ENCODE measurements at places on chromosomes 12 and 14. TPM values are rescaled to one million over a fixed set of nuclear protein-coding genes. Genes with fewer than 3 reads are reported as not detected.

DNA sequence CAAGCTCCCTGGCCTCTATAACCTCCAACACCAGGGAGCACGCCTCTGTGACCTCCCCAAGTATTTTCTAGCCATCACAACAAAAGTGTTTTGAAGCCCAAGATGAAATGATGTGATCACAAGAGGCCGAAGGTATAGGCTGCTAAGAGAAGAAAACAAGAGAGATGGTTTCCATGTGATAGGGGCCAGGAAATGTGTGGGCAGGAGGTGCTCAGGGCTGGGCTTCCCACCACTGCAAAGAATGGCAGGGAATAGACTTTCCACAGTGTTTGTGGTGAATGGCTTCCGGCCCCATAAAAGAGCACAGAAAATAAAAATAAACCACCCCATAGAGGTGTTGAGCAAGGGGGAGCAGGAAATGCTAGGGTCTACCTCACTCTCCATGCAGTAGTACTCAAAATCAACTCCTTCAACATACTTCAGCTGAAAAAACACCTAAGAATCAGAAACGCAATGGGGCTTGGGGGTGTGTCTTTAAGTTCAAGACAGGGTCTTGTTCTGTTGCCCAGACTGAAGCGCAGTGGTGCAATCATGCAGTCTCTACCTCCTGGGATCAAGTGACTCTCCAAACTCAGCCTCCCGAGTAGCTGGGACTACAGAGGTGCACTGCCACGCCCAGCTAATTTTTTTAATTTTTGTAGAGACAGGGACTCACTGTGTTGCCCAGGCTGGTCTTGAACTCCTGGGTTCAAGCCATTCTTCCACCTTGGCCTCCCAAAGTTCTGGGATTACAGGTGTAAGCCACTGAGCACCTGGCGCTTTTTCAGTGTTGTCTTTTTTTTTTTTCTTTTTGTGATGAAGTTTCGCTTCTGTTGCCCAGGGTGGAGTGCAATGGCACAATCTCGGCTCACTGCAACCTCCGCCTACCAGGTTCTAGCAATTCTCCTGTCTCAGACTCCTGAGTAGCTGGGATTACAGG lies 27.1 kb downstream of the DAD1 start:
- peak overlapping the region; percentile 98 for H3K27ac ChIP-seq
- no peaks in the 10 kb centered on the region for H3K27me3 ChIP-seq
- peak overlapping the region; percentile 71 for H3K4me3 ChIP-seq
- H3K36me3 ChIP-seq = peaks cover 42% of the 10 kb centered on the region
- peaks cover 86% of the 10 kb centered on the region for H3K4me1 ChIP-seq

- H3K36me3 ChIP-seq = no peaks in the 10 kb centered on the region
- no peaks in the 10 kb centered on the region for H3K4me1 ChIP-seq
Observed at GRCh38 chr14:90522571-90523191, 125.9 kb downstream of the CALM1 start.

TOMM20L gene
- total RNA-seq = not detected

DNA sequence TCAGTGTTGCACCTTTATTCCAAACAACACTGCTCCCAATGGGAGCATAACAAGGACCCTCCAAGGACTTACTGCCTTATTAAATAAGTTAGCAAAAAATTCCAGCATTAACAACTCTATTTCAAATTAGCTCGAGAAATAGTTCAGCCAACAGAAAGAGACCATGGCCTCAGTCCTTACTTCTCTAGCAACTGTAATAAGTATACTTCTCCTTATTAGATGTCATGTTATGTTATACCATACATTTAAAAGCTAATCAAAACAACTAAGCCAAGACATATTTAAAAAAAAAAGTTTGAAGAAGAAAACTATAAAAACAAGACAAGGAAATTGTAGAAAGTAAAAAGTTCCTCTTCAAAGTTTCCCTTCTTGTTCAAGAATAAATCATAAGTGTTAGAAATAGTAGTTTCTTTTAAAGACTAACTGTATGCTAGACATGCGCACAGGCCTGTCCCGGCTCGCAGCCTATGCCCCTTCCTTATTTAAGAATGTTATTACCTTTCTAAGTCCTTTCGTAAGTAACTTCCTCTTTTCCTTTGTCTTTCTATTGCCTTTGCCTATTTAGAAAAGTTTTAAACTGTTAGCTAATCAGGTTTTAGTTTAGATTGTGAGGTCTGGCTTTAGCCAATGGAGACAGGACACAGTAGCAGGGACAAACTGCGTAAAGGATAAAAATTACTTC lies 68.6 kb downstream of the RESF1 start:
- peaks cover 17% of the 10 kb centered on the region for H3K4me1 ChIP-seq
- DNase-seq = no peak
- H3K36me3 ChIP-seq = peaks cover 11% of the 10 kb centered on the region

DNA sequence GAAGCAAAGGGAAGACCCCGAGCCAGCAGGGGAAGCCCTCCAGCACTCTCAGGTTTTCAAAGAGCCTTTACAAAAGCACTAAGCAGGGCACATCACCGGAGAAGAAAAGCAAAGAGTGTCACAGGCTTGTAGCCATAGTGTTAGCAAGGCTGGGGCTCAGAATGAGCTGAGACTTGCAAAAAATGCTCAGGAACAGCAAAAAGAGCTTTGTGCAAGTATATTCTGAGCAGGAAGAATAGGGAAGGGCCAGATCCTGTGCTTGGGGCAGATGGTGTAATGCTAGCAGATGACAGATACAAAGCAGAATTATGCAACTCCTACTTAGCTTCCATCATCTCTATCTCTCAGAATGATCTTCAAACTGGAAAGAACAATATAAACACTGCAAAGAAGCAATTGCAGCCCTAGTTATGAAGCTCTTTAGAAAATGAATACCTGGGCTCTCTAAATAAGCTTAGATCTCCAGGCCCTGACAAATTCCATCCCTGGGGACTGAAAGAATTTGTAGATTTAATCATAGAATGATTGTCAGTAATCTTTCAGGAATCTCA lies 23.7 kb upstream of the PARP11 start:
- H3K27ac ChIP-seq = peak overlapping the region; percentile 88
- no peaks in the 10 kb centered on the region for H3K36me3 ChIP-seq
- H3K4me1 ChIP-seq = peaks cover 35% of the 10 kb centered on the region
- H3K27me3 ChIP-seq = no peaks in the 10 kb centered on the region

DNA sequence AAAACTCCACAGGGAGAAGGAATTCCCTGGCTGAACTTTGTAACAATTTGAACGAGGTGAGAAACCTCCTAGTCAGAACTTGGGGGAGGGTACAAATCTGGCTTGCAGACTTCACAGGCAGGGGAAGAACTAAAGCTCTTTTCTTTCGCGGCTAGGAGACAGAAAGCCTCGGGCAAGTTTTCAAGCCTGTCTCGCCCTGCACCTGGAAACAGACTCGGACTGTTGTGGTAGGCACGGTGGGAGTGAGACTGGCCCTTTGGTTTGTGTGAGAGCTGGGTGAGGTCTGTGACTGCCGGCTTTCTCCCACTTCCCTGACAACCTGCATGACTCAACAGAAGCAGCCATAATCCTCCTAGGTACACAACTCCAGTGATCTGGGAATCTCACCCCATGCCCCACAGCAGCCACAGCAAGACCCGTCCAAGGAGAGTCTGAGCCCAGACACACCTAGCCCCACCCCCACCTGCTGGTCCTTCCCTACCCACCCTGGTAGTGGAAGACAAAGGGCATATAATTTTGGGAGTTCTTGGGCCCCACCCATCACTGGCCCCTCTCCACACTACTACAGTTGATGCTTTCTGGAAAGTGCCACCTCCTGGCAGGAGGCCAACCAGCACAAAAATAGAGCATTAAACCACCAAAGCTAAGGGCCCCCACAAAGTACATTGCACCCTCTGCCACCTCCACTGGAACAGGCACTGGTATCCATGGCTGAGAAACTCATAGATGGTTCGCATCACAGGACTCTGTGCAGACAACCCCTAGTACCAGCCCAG lies 102.7 kb upstream of the ST8SIA1 start:
- no peak for DNase-seq
- H3K27ac ChIP-seq = no peak overlapping the region
- H3K4me1 ChIP-seq = peaks cover 4% of the 10 kb centered on the region

DNA sequence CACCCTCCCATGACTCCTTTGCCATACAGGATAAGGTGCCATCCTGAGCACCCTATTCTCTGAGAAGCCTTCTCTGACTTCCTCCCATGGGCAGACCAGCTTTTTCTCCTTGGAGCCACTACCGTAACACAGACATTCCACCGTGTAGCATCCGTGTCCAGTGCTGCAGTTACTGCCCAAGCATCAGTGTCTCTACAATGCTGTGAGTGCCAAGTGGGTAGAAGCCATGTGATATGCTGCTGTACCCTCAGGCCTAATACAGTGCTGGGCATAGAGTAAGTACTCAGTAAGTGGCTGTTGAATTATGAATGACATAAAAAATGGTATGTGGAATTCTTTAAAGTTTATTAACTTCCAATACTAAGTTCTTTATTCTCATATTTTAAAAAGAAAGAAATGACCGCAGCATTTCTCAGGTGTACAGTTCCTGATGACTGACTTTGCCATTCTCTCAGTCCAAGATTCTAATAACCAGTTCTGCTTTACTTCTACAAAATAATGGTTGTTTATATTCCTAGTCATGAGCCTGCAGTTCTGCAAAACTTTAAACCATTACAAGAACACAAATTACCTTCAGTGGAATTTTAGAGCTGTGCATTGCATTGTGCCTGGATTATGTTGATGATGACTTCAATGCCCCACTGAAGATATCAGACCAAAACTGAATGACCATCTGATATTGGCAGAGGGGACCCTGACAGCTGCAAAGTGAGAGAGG lies 118.7 kb downstream of the RPAP3 start:
- peaks cover 1% of the 10 kb centered on the region for H3K4me1 ChIP-seq
- no peaks in the 10 kb centered on the region for H3K36me3 ChIP-seq
- H3K27ac ChIP-seq = no peak overlapping the region
- peaks cover 1% of the 10 kb centered on the region for H3K27me3 ChIP-seq
- no peak overlapping the region for H3K4me3 ChIP-seq

GRCh38 chr12:16021676-16022075 lies 110.5 kb downstream of the DERA start:
- H3K27me3 ChIP-seq = no peaks in the 10 kb centered on the region
- H3K4me1 ChIP-seq = no peaks in the 10 kb centered on the region
- H3K27ac ChIP-seq = no peak overlapping the region
- peaks cover 13% of the 10 kb centered on the region for H3K36me3 ChIP-seq
- DNase-seq = no peak

GRCh38 chr12:115799610-115800009 lies 477.9 kb downstream of the MED13L start:
- H3K4me3 ChIP-seq = no peak overlapping the region
- H3K4me1 ChIP-seq = no peaks in the 10 kb centered on the region
- no peak overlapping the region for H3K27ac ChIP-seq
- H3K36me3 ChIP-seq = no peaks in the 10 kb centered on the region

DNA sequence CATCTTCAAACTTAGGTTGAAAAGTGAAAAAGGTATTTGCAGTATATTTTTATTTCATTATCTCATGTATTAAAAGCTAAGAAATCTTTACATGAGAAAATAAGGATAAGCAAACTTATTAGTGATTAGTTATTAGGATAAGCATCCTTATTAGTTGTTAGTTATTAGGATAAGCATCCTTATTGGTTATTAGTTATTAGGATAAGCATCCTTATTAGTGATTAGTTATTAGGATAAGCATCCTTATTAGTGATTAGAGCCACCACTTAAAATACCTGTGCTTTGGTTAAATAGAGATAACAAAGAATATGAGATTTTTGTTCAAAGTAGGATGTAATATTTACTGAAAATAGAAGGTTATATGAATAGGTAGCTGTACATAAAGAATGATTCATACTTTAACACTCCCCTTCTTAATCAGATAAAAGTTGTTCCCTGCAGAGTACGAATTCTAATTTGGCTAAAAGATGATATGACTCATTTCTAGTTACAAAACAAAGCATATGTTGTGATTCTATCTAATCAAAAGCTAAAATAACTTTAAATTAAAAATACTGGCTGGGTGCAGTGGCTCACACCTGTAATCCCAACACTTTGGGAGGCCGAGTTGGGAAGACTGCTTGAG lies 56.4 kb downstream of the KDM5A start:
- H3K27me3 ChIP-seq = no peaks in the 10 kb centered on the region
- H3K36me3 ChIP-seq = peaks cover 64% of the 10 kb centered on the region
- H3K4me1 ChIP-seq = peaks cover 13% of the 10 kb centered on the region
- DNase-seq = no peak
- H3K27ac ChIP-seq = no peak overlapping the region
- H3K4me3 ChIP-seq = no peak overlapping the region

- H3K4me1 ChIP-seq = peaks cover 20% of the 10 kb centered on the region
- no peak overlapping the region for H3K27ac ChIP-seq
- H3K4me3 ChIP-seq = no peak overlapping the region
- H3K27me3 ChIP-seq = peaks cover 10% of the 10 kb centered on the region
- DNase-seq = no peak
Observed at GRCh38 chr14:52026901-52027300, 37.6 kb downstream of the RTRAF start.

DNA sequence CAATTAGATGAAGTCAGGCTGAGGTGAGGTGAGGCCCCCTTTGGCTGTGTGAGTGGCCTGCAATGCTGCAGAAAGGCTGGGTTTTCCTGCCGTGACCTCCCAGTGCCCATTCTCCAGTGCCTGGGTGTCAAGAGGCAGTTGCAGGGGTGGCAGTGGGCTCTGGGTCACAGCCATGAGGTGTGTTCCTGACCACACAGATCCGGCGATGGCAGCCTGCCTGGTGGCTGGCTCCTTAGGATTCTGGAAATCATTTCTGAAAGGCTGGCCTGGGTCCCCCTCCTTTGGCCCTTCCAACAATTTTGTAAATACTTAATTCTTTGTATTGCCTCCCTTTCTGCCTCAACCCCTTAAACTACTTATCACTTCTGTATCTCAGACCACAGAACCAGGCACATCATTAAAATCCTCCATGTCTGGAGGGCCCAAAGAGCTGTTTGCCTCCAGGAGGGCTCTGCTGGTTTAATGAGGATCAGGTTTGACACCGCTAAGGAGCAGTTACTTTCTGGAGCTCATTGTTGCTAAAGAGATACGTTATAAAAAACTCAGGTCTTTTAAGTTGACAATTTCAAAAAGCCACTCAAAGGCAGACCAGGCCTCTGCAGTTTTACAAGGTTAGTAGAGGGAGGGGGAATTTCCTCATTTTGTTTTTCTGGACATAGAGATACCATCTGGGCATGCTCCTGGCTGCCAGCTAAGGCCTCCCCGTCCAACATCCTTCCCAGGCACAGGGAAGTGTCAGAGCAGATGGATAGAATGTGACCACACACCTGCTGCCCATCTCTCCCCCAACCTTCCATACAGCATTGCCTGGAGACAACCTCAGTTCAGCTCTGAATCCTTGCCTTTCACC lies 204.4 kb downstream of the FOXN3 start:
- H3K4me1 ChIP-seq = peaks cover 1% of the 10 kb centered on the region
- H3K36me3 ChIP-seq = peaks cover 21% of the 10 kb centered on the region
- H3K27me3 ChIP-seq = no peaks in the 10 kb centered on the region
- H3K4me3 ChIP-seq = no peak overlapping the region
- H3K27ac ChIP-seq = no peak overlapping the region
- DNase-seq = no peak

DNA sequence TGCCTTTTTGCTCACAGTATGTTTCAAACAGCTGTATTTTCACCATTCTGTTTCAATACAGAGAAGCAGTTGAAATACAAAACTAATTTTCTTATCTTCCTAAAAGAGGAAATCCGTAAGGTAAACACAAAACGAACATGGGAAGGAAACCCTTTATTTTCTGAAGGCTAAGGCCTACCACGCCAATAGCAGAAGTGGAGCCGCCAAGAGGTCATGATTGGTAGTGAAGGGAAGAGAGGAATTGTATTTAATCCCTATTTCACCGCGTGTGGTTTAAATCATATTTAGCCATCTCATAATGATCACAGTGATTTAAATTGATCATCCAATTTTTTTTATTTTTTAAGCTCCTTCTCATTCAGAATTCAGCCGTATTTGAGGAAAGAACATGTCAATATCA lies 398.2 kb downstream of the PRKD1 start:
- H3K4me1 ChIP-seq = no peaks in the 10 kb centered on the region
- DNase-seq = no peak
- H3K27me3 ChIP-seq = no peaks in the 10 kb centered on the region
- no peak overlapping the region for H3K27ac ChIP-seq
- no peak overlapping the region for H3K4me3 ChIP-seq
